ENCODE measurements at places on chromosomes 16 and 17.

- peak; percentile 6 for DNase-seq
Observed at GRCh38 chr17:60060474-60060873, 18.2 kb downstream of the HEATR6 start.

- no peak for DNase-seq
Observed at GRCh38 chr17:11896199-11896598, 101.1 kb downstream of the ZNF18 start.

GRCh38 chr17:17205368-17206123, 587 bp downstream of the PLD6 start:
- peak; percentile 76 for DNase-seq

GRCh38 chr17:6521586-6521985, 34.8 kb downstream of the PITPNM3 start:
- DNase-seq = no peak

DNA sequence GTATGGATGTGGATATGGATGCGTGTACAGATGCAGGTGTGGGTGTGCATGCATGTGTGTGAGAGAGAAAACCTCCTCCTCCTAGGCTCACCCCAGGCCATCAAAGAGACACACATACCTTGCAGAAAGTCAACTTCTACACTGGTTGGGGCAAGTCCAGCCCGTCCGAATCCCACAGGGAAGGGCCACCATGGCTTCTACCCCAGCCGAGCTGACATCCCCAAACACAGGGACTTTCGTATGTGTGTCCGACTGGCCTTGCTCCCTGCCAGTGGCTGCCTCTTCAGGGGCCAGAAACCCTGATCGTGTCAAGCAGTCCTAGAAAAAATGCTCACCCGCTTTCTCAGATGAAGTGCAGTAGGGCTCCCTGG, 134.2 kb downstream of the XYLT1 start:
- DNase-seq = no peak

All from eye (tissue), 1 donor.